Camera-type eye (tissue), 1 donor: ENCODE measurements at places on chromosomes 6 and 20. TPM values are rescaled to one million over a fixed set of nuclear protein-coding genes. Genes with fewer than 3 reads are reported as not detected.

The ECHDC1 gene
- total RNA-seq: 74.5 TPM

The MUCL3 gene
- not detected for total RNA-seq

The FHL5 gene
- total RNA-seq: 0.60 TPM

The C6orf58 gene
- not detected for total RNA-seq

The ADGB gene
- total RNA-seq: 3.1 TPM

The CENPW gene
- total RNA-seq: 1.7 TPM

The HCK gene
- 4.9 TPM for total RNA-seq

The ZNFX1 gene
- 26.5 TPM for total RNA-seq

The GLP1R gene
- 0.88 TPM for total RNA-seq

The KCNG1 gene
- total RNA-seq: 3.4 TPM

The DNAH8 gene
- 0.27 TPM for total RNA-seq

The MCHR2 gene
- not detected for total RNA-seq

The CRISP3 gene
- 0.22 TPM for total RNA-seq

The ANKRD66 gene
- total RNA-seq: not detected

The CGAS gene
- total RNA-seq: 3.7 TPM

The PTK6 gene
- 1.3 TPM for total RNA-seq

The CRIP3 gene
- total RNA-seq: not detected

The PNPLA1 gene
- 0.16 TPM for total RNA-seq

The TGM2 gene
- total RNA-seq: 151 TPM

The CLDN20 gene
- not detected for total RNA-seq

The TFAP2B gene
- total RNA-seq: 17.0 TPM

The SLC22A23 gene
- 27.3 TPM for total RNA-seq

The CRYBG1 gene
- 5.7 TPM for total RNA-seq

The NEDD9 gene
- 63.8 TPM for total RNA-seq

The COL12A1 gene
- total RNA-seq: 482 TPM

The MACROD2 gene
- total RNA-seq: 65.6 TPM

The MTFR2 gene
- total RNA-seq: 1.1 TPM

The CLPSL2 gene
- total RNA-seq: not detected

The SLC17A9 gene
- total RNA-seq: 4.6 TPM

The CCM2L gene
- 4.8 TPM for total RNA-seq

The BTN2A1 gene
- total RNA-seq: 15.9 TPM

The EDN3 gene
- total RNA-seq: 45.3 TPM

The LY6G5C gene
- total RNA-seq: 1.9 TPM

The TNNC2 gene
- 93.6 TPM for total RNA-seq

The NNAT gene
- total RNA-seq: 237 TPM

The PACRG gene
- total RNA-seq: 10.6 TPM

The CALHM6 gene
- total RNA-seq: 2.5 TPM

The PBOV1 gene
- not detected for total RNA-seq

The SLCO4A1 gene
- 8.0 TPM for total RNA-seq
